ENCODE measurements at places on chromosomes 2 and 18.

DNA sequence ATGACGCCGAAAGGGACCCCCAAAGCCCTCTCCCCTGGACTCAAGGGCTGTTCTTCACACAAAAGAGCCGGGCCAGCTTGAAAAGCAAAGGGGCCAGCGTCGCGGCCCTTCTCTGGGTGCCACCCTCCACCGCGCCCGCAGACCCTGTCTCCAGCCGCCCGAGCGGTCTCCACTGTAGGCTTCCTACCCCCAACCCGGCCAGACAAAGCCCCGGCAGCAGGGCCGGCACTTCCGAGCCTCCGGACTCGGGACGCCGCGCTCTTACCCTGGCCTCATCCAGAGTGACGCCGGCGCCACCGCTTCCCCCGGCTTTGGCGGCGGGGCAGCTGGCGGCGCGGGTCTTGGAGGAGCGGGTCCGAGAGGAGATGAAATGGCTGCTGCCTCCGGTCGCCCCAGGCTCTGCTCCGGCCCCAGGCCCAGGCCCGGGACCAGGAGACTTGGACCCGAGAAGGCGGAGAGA is 603 bp downstream of the ATAD2B start:
- DNase-seq = no peak

DNA sequence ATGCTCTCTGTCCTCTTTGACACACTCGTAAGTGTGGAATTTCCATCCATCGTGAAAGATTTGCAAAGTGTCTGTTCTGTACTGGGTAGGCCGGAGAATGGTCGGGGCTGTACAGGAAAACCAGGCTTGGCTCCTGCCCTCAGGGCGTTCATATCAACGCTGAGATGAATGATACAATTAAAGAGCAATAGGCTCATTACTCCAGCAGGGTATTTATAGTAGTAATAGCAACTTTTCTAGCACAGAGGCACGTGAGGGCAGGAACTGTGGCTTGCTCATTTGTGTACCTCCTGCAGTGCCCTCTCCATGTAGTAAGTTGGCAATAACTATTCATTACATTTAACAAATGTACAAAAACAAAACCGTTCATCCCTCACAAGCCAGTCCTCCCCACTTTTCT is 5.3 kb upstream of the NCK2 start:
- peak; percentile 23 for DNase-seq

- no peak for DNase-seq
These were observed 29.3 kb downstream of the NHEJ1 start for GRCh38 chr2:219131327-219131726.

DNA sequence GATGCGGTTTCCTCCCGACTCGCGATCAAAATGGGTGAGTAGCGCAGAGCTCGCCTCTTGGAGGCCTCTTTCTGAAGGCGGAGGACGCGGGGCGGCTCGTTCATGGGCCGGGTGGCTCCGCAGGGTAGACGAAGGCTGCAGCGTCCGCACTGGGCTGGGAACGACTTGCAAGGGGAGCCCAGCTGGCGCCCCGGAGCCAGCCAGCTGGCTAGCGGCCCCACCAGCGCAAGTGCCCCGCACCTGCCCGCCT is 328 bp upstream of the PASK start:
- DNase-seq = no peak

GRCh38 chr2:47223980-47224379 is 68.9 kb upstream of the STPG4 start:
- no peak for DNase-seq

GRCh38 chr2:134413912-134414311 is 160.0 kb downstream of the MGAT5 start:
- DNase-seq = no peak

DNA sequence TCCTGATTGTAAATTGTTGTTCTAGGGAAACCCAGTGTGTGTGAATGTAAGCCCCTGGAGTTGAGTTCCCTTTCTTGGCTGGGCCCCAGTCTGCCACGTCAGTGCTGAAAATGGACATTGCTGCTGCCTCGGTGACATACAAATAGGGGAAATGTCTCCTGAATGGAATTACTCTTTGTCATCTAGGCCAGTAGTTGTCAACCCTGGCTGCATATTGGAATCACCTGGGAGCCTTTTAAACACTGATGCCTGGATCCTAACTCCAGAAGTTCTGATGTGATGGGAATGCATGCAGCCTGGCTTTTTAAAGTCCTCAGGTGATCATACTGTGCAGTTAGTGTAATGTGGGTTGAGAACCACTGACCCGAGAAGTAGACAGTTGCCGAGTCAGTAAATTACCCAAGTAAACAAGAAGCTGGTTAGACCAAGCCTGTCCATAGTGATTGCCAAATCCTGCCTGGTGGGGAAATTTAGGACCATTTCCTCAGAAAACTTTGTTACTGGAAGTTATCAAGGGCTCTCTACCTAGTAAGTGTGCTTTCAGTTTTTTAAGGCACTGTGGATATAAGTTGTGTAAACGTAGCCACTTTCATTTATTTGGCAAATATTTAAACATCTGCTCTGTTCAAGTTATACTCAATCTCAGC is 27.6 kb upstream of the IL1R1 start:
- DNase-seq = no peak

DNA sequence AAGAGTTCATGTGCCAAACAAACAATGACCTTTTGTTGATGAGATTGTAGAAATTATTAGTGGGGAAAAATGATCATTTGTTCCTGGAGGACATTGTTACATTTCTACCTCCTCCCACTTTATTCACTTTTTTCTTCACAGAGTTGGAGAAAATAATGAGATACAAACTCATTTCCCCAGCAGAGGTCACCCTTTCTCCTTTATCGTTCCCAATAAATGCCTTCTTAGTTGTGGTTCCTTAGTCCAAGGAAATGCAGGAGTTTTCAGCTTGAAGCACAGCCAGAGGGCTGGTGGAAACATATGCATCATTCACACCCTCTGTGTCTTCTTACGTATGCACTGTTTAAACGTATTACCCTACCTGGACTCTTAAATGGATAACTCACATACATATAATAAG is 108.8 kb downstream of the SLC4A3 start:
- DNase-seq = no peak

GRCh38 chr18:34802959-34803358 is 92.9 kb downstream of the DTNA start:
- no peak for DNase-seq

- no peak for DNase-seq
These were observed 49.2 kb upstream of the CCDC150 start for GRCh38 chr2:196590286-196590685.

- no peak for DNase-seq
These were observed 255.4 kb upstream of the CHAC2 start for GRCh38 chr2:53512071-53512826.

Data from CD4-positive, alpha-beta memory T cell (primary cell).